GOT3 (cell line): ENCODE measurements at places on chromosomes 2 and 18.

- no peak for DNase-seq
Measured at GRCh38 chr2:85648619-85649018, 19.4 kb downstream of the SFTPB start.

GRCh38 chr2:105574796-105575344, 169.8 kb upstream of the NCK2 start:
- no peak for DNase-seq

DNA sequence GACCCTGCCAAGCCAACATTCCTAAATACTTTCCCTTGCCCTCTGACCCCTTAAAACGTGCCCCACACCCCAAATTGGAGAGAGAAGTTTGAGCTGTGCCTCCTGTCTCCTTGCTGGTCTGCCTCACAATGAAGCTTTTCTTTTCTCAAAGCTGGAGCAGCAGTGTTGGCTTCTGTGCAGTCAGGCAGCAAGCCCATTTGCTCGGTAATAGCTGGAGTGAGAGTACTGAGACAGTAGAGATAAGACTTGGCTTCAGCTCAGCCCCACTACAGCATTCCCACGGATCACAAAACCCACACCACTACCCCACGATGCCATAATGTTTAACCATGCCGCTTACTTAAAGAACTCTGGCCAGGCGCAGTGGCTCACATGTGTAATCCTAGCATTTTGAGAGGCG, 73.0 kb downstream of the NCAPH start:
- DNase-seq: no peak

GRCh38 chr2:234403074-234403473, 93.8 kb downstream of the ARL4C start:
- no peak for DNase-seq

- no peak for DNase-seq
Measured at GRCh38 chr2:150575861-150576260, 88.4 kb upstream of the RND3 start.

- DNase-seq: no peak
Measured at GRCh38 chr2:10837298-10838266, 25.0 kb upstream of the PDIA6 start.

GRCh38 chr18:28903306-28903705, 726.4 kb upstream of the CDH2 start:
- no peak for DNase-seq

GRCh38 chr2:222878877-222879603, 18.2 kb downstream of the ACSL3 start:
- no peak for DNase-seq

GRCh38 chr18:79548986-79549637, 130.5 kb upstream of the CTDP1 start:
- no peak for DNase-seq

- no peak for DNase-seq
Measured at GRCh38 chr2:159617646-159618045, 1.3 kb upstream of the BAZ2B start.

GRCh38 chr2:145495590-145495989, 975.7 kb upstream of the ZEB2 start:
- DNase-seq: no peak

- DNase-seq: no peak
Measured at GRCh38 chr2:208937521-208937920, 486.3 kb upstream of the MAP2 start.

DNA sequence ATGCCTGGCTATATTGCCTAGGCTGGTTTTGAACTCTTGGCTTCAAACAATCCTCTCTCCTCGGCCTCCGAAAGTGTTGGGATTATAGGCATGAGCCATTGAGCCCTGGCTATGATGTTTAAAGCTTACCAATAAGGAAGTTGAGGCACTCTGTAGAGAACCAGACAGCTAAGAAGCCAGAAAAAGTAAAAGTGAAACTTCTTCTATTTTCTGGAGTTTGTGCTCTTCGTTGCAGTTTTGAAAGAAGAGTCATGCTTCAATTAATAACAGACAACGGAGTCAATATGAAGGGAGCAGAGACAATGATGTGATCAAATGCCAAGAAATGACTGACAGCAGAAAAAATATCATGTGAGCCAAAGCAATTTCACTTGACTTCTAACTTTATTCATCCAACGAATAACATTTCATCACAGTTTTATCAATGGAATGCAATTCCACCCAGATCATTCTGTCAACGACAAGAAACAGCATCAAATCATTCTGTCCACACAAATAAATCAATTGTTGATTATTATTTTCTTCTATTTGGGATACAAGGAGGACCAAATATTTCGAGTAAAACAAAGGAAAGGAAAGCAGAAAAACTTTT, 175.5 kb upstream of the CELF4 start:
- no peak for DNase-seq

DNA sequence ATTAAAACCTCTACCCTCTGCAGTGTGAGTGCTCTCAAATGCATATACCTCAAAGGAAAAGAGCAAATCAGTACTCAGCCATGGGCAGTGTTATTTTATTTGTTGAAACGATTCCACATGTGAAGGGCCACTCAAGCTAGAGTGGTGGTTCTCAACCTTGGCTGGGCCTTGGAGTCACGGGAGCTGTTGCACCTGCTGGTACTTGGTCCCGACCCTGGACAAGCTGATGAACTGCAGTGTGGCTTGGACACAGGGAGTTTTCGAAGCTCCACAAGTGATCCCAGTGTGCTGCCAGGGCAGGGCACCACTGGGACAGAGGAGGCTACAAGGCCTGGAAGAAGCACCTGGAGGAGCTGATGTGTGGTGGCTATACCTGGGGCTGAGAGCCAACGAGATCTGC, 19.7 kb downstream of the GNLY start:
- DNase-seq: no peak

DNA sequence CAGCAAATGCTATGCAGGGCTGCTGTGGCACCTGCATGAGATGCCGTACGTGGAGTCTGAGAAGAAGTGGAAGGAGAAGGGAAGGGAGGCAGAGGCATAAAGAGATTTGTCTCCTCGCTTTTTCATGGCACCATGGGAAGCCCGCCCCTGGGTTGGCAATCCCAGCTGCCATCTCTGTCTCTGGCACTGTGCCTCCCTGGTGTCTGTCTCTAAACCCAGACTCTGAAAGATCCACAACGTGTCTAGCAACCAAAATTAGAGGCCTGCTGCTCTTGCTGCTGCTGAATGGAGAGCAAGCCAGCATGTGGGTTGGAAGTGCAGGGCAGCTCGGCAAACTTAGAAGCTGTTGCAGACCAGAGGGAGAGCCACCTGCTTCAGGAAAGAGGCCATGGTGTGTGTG, 53.1 kb downstream of the INO80C start:
- no peak for DNase-seq

DNA sequence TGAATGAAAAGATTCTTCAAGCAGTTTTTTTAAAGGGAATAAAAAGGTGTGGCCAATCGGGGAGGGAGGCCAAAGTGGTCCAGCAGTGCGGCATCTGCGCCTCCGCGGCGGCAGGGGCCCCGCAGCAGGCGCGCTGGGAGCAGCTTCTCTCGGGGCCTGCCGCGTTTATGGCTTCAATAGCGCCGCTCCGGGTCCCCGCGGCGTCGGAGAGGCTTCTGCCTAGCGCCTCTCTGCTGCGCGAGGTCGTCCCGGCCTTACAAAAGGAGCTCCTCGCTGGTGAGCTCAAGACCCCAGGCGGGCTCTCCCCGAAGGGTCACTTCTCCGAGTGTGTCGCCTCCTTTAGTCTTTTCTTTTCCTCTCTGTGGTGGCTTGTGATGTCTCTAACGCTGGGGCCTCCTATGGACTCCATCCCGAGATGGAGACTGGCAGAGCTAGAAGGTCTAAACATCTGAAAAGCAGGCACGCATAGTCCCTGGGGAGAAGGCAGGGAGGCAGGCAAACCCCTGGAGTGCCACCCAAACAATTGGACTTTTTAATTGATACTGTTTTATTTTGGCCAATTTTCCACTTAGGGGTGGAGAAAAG, 67.1 kb downstream of the SUMO1 start:
- no peak for DNase-seq

- DNase-seq: no peak
Measured at GRCh38 chr2:148201075-148202004, 180.4 kb downstream of the MBD5 start.

DNA sequence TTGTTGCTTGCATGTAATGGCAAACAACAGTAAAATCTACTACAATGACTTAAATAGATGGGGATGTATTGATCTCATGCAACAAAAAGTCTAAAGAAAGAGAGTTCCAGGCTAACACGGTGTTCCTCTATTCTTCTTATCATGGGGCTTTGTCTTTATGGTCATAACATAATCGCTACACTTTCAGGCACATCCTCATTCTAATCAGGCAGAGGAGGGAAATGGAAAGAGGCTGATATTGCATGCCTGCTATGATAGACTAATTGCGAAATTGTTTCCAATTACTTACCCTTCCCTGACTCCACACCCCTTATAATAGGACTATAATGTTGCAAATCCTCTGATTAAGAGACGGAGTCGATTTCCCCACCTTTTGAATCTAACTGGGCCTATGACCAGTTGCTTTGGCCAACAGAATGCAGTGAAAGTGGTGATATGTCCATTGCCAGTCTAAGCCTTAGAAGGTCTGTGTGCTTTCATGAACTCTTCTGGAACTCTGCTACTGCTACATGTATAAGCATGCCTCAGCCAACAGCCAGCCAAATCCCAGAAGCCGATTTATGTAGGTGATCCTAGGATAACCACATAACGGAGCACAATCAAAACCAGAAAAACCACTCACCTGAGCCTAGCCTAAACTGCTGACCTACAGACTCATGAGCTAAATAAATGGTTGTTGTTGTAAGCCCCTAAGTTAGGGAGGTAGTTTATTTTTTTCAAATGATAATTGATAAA, 180.3 kb upstream of the TACR1 start:
- DNase-seq: no peak

GRCh38 chr2:205461169-205461568, 221.1 kb upstream of the NRP2 start:
- DNase-seq: no peak

- no peak for DNase-seq
Measured at GRCh38 chr2:84077496-84077895, 381.6 kb downstream of the SUCLG1 start.

DNA sequence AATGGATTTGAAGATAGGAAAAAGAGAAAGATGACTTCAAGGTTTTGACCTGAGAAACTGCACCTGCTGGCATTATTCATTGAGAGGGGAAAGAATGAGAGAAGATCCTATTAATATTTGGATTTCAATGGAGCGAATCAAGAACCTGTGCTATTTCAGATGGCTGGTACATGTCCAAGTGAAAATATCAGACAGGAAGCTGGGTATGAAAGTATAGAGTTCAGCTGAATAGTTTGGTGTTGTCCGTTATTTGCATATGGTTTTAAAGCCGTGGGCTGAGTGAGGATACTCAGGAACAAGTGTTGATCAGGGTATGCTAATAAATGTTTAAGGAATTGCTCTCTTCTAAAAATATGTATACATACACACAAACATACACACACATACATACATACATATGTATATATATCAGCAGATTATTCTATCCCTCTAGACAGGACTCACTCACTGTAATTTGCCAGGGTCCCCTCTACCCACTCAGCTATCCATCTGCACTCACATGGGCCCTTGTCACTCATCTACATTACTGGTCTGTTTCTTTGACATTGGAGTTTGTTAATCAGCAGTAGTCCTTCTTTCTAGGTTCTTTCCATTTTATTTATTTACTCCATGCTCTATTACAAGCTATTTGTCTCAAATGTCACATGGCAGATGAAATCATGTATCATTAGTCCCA, 33.9 kb upstream of the IKZF2 start:
- DNase-seq: no peak

- no peak for DNase-seq
Measured at GRCh38 chr2:43175876-43176275, 50.5 kb downstream of the ZFP36L2 start.

GRCh38 chr2:30713698-30714097, 93.5 kb downstream of the CAPN13 start:
- DNase-seq: no peak

- no peak for DNase-seq
Measured at GRCh38 chr18:56517196-56517595, 121.2 kb downstream of the TXNL1 start.

DNA sequence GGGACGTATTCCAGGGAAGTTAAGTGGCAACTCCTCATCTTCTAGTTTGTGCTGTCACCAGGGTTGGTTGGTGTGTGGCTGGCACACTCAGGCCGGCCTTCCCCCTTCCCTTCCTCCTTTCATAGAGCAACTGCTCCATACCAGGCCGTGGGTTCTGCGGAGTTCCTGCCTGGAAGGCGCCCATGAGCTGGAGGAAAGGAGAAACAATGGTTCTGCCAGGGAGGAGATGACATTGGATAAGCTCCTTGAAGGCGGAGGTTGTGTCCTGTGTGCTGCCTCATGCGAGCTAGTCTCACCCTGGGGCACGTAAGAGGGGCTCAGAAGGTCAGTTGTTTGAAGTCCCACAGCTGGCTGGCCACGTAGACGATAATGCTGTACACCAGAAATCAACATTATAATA, 19.2 kb downstream of the ASAP2 start:
- DNase-seq: no peak

DNA sequence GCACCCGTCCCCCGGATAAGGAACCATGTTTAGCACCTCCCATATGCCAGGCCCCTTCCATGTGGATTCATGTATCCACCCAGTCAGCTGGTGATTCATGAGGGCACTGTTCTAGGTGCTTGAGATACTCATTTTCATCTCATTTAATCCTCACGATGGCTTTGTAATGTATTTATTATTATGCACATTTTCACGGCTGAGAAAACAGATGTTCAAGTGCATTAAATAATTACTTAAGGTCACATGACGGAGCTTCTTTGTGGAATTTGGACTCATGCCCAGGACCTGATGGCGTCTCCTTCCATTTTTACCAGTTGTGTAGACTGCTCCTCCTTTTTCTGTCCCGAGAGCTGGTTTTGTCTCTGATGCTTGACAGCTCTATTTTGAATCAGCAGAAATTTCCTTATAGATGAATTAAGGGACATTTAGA, 72.2 kb upstream of the RBM44 start:
- DNase-seq: no peak

DNA sequence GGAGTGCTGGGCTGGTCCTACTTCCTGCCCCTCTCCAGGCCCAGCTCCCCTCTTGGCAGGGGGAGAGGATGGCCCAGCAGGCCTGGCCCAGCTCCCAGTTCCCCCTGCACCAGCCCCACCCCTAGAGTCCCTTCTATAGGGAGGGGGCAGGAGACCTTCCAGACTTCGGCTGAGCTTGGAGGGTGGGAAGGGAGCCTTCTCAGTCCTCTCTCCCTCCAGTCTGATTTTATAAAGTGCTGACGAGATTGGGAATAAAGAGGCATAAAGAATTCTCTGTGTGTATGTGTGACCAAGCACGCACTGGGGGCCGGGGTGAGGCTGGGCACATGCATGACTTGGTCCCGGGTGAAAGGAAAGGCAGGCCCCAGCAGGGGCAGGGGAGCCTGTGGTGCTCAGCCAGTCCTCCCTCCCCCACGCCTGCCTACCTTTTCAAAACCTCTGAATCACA, 5.1 kb downstream of the CHPF start:
- no peak for DNase-seq

GRCh38 chr2:235968616-235969324, 199.4 kb downstream of the GBX2 start:
- DNase-seq: no peak

DNA sequence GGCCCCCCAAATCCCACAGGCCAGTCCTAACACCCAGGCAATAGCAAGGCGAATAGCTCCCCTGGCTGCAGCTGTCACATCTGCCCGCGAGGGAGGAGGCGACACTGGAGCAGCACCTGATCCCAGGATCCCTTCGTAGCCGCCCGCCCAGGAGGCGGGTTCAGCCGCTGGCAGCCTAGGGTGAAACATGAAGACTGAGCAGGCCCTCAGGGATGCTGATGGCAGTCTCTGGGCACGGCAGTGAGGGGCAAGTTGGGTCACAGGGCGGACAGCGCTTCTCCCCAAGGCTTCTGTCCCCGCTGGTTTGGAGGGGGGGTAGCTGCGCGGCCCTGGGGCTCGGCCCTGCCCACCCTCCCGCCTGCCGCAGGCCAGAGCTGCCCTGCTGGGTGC, 1.9 kb downstream of the DNMT3A start:
- DNase-seq: no peak

- no peak for DNase-seq
Measured at GRCh38 chr2:239594772-239595608, 194.2 kb upstream of the HDAC4 start.
